Kidney (tissue), 22 donors: ENCODE measurements at places on chromosomes 13 and 19.
A peak's percentile ranks its signal among the peaks of the same experiment; 100 is the strongest.

DNA sequence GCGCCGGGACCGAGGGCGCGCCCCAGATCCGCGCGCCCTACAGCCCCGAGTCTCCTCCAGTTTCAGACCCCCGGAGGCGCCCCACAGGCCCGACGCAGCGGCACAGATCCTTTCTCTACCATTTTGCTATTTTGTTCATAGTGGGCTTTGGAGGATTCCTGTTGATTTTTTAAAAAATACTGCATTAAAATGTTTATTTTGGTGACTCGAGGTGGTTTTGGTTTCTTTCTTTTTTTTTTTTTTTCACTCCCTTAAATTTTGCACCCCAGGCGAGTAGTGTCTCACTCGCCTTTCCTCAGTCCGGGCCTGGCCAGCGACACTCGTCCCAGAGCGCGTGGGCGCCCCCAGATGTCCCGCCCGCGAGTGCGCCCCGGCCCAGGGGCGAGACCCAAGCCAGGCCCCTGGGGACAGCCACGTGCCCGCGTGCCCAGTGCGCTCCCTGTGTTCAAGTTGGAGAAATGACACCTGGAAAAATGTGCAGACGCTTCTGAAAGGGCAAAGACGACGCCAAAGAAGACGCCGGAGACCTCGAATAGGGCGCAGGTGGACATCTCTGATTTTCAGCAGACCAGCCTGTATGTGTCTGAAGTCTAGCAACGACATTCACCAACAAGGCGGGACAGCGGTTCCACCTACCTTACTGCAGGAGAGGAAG lies 471 bp upstream of the INSR start:
- DNase-seq: peak; percentile 77

GRCh38 chr19:8576273-8576993 lies 809 bp downstream of the MYO1F start:
- no peak for DNase-seq

DNA sequence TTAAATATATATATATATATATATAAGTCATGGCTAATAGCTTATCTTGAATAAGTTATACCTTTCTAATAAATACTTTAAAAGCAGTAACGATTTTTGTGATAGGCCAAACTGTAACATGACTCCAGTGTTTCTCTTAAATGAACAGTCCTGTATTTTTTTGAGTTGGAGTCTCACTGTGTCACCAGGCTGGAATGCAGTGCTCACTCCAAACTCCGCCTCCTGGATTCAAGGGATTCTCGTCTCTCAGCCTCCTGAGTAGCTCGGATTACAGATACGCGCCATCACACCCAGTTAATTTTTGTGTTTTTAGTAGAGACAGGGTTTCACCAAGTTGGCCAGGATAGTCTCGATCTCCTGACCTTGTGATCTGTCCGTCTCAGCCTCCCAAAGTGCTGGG lies 814.2 kb upstream of the SLITRK5 start:
- DNase-seq: peak; percentile 30

DNA sequence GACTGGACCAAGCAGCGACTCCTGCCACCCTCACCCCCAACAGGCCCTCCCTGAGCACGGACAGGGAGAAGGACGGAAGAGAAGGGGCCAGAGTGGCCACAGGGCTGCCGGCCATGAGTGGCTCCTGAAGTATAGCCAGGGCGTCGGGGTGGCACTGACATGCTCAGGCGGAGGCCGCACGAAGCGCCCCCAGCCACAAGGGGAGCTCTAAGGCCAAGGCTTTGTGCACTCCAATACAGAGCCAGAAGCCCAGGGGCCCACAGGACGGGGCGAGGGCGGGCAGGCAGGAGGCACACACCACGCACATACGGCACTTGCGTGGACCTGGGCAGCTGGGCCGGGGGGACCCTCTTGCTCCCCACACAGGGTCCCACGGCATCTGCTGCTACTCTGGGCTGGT lies 52.0 kb downstream of the KLF2 start:
- DNase-seq: no peak

DNA sequence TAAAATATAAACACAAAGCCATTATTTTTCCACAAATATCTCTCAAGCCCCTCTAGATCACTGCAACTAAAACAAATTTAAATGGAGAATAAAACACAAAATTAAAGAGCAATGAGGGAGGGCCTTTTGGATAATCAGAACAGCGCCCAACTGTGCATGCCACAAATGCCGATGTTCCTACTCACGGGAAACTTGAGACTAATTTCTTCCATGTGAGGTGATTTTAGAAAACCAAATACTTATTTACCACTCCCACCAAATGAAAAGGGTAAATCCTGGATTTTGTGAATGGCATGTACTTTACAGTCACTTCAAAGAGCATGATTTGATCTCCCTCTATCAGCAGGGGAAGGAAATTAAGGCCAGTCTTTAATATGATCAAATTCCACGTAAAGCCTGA lies 74.8 kb downstream of the SLC7A1 start:
- DNase-seq: no peak

- peak; percentile 75 for DNase-seq
These were observed 9.9 kb downstream of the KLHL26 start for GRCh38 chr19:18646535-18647370.

DNA sequence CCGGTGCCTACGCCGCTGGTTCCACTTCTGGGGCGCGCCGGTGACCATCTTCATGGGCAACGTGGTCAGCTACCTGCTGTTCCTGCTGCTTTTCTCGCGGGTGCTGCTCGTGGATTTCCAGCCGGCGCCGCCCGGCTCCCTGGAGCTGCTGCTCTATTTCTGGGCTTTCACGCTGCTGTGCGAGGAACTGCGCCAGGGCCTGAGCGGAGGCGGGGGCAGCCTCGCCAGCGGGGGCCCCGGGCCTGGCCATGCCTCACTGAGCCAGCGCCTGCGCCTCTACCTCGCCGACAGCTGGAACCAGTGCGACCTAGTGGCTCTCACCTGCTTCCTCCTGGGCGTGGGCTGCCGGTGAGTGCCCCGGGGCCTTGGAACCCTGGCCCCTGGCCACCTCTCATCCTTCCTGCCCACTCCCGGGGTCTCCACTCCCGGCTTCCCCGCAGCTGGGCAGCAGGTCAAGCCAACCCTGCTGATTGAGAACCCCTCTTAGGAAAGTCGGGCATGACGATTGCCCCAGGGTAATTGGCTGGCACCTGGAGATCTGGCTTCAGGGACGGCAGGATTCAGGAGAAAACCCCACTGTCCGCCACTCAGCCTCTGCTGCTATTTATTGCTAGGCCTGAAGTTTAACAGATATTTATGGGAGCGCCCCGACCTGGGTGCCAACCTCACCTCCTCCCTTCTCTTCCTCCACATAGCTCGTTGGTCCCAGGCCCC lies 39.1 kb downstream of the TRPM4 start:
- peak; percentile 89 for DNase-seq

DNA sequence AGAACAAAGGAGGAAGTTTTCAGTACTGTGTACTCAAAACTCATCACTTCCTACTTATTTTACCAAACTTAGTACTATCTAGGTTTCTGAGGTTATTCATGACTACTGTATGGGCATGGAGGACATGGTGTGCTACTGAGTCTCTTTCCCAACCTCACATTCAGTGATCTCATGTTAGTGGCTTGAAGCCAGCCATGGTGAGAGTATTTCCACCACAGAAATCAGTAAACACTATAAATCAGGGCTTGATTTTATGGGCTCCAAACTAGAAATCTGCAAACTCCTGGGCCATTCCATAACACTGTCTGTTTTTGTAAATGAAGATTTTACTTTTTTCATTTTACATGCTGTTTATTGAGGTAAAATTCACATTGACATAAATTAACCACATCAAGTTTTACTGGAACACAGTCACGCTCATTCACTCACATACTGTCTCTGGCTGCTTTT lies 19.7 kb downstream of the MED26 start:
- DNase-seq: no peak

- no peak for DNase-seq
These were observed 1.9 kb downstream of the DIRAS1 start for GRCh38 chr19:2719232-2719735.

DNA sequence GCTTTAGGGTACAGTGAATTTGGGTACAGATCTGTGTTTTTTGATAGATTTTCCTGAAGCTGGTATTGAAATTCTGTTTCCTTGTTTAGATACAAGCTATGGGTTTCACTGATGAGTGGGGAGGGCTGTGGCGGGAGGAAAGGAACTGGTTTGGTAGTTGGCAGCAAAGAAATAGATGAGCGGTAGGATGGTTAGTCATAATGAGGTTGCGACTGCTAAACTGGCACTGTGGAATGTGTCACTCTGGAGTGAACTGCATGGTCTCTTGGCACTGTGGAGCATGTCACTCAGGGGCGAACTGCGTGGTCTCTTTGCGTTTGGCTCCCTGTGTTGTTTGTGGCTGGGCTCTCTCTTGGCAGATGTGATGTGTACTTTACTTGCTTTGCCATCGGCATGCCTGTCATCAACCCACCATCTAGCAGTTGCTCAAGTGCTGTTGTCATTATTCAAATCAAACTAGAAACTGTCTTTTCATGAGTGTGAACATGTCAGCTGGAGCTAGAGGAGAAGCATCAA lies 82.1 kb downstream of the ATP8A2 start:
- DNase-seq: no peak

- no peak for DNase-seq
These were observed 42.5 kb upstream of the ANKRD10 start for GRCh38 chr13:110957181-110957884.

- no peak for DNase-seq
These were observed 3.2 kb downstream of the ZNF441 start for GRCh38 chr19:11769995-11770394.

- no peak for DNase-seq
These were observed 161.8 kb downstream of the FOXO1 start for GRCh38 chr13:40504641-40505040.

GRCh38 chr13:77300176-77301037 lies 26.5 kb downstream of the MYCBP2 start:
- no peak for DNase-seq

DNA sequence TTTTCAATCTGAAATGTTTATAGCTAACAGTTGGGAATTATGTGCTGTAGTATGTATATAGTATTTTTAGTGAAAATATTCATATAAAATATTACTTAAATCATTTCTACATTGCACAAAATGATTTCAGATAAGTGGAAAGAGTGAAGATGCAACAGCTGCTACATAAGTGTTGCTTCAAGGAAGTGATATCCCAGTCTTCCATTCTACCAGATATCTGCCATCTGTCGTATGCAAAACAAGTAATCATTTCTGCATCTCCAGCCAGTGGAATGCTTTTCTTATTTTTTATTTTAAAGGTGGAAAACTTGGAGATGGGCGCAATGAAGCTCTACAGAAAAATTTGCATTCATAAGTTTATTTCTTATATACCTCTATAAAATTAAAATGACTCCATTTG lies 152.5 kb upstream of the MAB21L1 start:
- DNase-seq: no peak
